ENCODE measurements at places on chromosomes 7 and 10.

GRCh38 chr7:151796871-151797537 is 79.9 kb downstream of the PRKAG2 start:
- H3K4me1 ChIP-seq, result peaks cover 10% of the 10 kb centered on the region
- H3K27me3 ChIP-seq, result no peaks in the 10 kb centered on the region
- no peak for DNase-seq
- no peak overlapping the region for H3K4me3 ChIP-seq
- H3K36me3 ChIP-seq, result no peaks in the 10 kb centered on the region
- H3K27ac ChIP-seq, result no peak overlapping the region

DNA sequence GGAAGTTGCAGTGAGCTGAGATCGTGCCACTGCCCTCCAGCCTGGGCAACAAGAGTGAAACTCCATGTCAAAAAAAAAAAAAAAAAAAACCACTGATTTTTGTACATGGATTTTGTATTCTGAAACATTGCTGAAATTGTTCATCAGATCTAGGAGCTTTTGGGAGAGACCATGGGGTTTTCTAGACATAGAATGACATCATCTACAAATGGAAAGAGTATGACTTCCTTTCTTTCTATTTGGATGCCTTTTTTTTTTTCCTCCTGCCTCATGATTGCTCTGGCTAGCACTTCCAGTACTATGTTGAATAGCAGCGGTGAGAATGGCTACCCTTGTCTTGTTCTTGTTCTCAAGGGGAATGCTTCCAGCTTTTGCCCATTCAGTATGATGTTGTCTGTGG is 89.1 kb downstream of the ANLN start:
- no peak overlapping the region for H3K27ac ChIP-seq
- no peak for DNase-seq
- peaks cover 18% of the 10 kb centered on the region for H3K4me1 ChIP-seq

DNA sequence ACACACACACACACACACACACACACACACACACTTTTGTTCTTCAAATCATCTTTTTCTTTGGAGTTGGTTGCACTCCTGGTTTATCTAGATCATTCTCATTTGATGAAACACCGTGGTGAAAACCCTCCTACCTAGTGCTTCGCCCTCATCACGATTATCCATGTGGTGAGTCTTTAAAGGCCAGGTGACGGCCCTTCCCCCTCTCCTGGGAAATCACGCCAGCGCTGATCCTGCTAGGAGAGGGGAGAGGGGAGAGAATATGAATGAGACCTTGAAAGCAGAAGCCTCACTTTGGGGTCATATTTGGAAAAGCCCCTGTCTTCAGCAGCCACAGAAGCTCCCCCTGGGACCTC is 103.9 kb upstream of the LRRC4 start:
- peak overlapping the region; percentile 56 for H3K27ac ChIP-seq
- H3K36me3 ChIP-seq, result peaks cover 2% of the 10 kb centered on the region
- DNase-seq, result no peak
- peak overlapping the region; percentile 65 for H3K4me3 ChIP-seq
- H3K27me3 ChIP-seq, result peaks cover 44% of the 10 kb centered on the region
- H3K4me1 ChIP-seq, result peaks cover 13% of the 10 kb centered on the region

DNA sequence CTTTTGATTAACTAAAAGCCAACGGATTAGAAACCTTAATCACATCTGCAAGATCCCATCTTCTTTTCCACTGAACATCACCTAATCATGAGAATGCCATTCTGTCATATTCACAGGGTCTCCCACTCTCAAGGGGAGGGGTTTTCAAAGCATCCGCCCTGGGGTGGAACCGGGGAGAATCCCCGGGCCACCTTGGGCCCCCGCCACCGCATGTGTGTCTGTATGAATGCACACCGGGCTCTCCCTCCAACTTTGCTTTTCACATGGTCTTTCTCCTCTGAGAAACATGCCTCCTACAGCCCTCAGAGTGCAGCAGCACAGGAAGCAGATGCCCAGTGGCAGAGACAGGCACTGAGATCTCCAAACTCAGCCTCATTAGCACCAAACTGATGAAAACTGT is 233.2 kb upstream of the PPP2R2D start:
- H3K27me3 ChIP-seq, result no peaks in the 10 kb centered on the region
- H3K4me1 ChIP-seq, result no peaks in the 10 kb centered on the region
- DNase-seq, result no peak
- H3K4me3 ChIP-seq, result no peak overlapping the region
- H3K27ac ChIP-seq, result no peak overlapping the region
- no peaks in the 10 kb centered on the region for H3K36me3 ChIP-seq

GRCh38 chr7:29565982-29566746 is 2.5 kb downstream of the PRR15 start:
- H3K4me1 ChIP-seq, result peaks cover 8% of the 10 kb centered on the region
- peak overlapping the region; percentile 51 for H3K4me3 ChIP-seq
- H3K27ac ChIP-seq, result no peak overlapping the region
- no peak for DNase-seq

DNA sequence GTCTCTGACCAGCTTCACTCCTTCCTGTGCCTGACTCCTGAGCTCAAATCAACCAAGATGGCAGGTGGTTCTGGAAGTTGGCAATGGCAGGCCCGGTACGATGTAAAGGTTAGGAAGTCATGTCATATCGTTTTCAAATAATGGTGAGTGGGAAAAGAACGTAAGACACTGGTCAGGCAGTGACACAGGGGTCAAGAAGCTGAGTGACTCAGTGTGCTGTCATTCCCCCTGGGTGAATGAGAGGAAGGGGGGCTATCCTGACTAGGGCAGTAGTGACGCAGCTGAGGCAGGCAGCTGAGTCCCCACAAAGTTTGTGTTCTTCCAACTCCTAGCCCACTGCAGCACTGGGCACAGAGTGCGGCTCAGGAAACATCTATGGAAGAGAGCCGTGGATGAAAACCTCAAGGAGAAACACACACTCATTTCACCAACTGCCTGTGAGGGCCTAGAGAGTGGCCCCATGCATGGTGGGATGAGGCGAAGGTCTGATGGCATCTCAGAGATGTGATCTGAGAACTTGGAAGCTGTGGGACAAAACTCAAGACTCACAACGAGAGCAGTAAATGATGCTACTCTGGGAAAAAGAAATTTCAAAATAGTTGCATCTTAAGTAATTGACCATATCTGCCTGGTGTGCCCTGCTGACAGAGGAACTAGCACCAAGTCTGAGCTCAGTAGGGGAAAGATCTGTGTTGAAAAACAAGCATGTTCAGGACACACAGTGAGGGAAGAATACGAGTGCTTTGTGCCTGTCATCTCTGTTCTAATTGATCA is 23.2 kb downstream of the CREB3L2 start:
- H3K4me1 ChIP-seq, result peaks cover 4% of the 10 kb centered on the region
- H3K4me3 ChIP-seq, result no peak overlapping the region
- no peak overlapping the region for H3K27ac ChIP-seq
- no peaks in the 10 kb centered on the region for H3K27me3 ChIP-seq
- H3K36me3 ChIP-seq, result peaks cover 33% of the 10 kb centered on the region

GRCh38 chr10:100508691-100509150 is 10.9 kb downstream of the SEC31B start:
- no peaks in the 10 kb centered on the region for H3K27me3 ChIP-seq
- DNase-seq, result peak; percentile 90
- H3K27ac ChIP-seq, result peak overlapping the region; percentile 89
- peaks cover 49% of the 10 kb centered on the region for H3K36me3 ChIP-seq
- H3K4me3 ChIP-seq, result peak overlapping the region; percentile 80

All from activated CD4-positive, alpha-beta T cell treated with anti-CD3 and anti-CD28 coated beads, Interleukin-2, amount 10 ng/mL, durations not matched to agents 24 days and 14 days (primary cell).